ENCODE measurements at places on chromosomes 16 and 17.

DNA sequence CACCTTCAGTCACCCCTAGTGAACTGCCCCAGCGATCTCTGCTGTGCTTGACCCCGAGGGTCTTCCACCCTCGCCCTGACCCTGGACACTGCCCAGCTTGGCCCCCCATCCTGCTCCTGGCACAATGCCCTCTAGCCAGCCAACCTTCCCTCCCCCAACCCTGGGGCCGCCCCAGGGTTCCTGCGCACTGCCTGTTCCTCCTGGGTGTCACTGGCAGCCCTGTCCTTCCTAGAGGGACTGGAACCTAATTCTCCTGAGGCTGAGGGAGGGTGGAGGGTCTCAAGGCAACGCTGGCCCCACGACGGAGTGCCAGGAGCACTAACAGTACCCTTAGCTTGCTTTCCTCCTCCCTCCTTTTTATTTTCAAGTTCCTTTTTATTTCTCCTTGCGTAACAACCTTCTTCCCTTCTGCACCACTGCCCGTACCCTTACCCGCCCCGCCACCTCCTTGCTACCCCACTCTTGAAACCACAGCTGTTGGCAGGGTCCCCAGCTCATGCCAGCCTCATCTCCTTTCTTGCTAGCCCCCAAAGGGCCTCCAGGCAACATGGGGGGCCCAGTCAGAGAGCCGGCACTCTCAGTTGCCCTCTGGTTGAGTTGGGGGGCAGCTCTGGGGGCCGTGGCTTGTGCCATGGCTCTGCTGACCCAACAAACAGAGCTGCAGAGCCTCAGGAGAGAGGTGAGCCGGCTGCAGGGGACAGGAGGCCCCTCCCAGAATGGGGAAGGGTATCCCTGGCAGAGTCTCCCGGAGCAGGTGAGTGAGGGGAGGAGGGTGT lies at the start of gene TNFSF13:
Gene TNFSF13, plus strand, starts transcription at position 207 of the 776 bp plus-strand sequence. Its CDS starts 290 bp downstream, at position 497.
- peak; percentile 51 for DNase-seq

GRCh38 chr16:75372236-75372856 lies 61.0 kb downstream of the CFDP1 start:
- no peak for DNase-seq

GRCh38 chr17:74147056-74147835 lies 56.2 kb upstream of the RPL38 start:
- no peak for DNase-seq

GRCh38 chr16:66207883-66208265 lies 158.6 kb upstream of the CDH5 start:
- DNase-seq, result no peak

DNA sequence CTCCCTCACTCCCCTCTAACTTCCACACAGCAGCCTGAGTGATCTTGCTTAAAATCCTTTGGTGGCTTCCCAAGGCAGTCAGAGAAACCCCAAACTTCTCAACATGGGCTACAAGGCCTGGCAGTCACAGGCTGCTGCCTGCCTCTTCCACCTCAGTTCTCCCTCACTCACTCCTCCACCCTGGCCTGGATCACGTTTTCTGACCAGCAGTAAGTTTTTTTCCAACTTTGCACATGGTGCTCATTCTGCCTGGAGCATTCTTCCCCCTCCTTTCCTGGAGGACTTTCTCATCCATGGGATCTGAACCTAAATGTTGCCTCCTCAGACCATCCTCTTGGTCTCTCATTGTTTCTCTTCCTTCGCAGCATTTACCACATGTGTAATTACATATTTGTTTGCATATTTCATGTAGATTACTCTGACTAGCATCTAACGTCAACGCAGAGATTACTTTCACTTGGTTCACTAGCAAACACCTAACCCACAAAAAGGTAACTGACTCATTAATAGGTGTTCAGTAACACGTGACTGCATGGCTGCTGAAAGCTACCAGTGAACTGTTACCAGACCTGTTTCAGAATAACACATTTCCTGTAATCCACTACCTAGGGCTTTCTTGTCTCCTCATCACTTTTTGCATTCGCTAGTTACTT lies 17.1 kb downstream of the GNA13 start:
- DNase-seq, result peak; percentile 61

GRCh38 chr16:89586853-89587252 lies 11.3 kb downstream of the CPNE7 start:
- DNase-seq, result no peak
